ENCODE measurements at places on chromosomes 6 and 20.
A peak's percentile ranks its signal among the peaks of the same experiment; 100 is the strongest.

DNA sequence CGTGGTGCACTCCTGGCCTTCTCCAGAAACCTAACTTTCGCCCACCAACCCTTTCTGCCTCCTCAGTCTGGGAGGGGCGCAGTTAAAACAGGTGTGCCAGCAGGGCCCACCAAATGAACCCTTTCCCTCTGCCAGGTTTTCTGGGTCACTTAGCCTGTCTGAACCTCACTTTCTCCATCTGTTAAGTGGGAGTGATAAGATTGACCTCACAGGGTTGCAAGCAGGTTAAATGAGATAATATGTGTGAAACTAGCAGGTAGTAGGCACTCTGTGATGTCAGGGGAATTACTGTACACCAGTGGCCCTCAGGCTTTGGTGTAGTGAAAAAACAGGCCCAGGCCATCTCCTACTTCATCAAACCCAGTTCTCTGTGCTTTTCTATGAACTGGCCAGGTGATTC, 14.1 kb downstream of the BNIP5 start:
- no peak for DNase-seq

DNA sequence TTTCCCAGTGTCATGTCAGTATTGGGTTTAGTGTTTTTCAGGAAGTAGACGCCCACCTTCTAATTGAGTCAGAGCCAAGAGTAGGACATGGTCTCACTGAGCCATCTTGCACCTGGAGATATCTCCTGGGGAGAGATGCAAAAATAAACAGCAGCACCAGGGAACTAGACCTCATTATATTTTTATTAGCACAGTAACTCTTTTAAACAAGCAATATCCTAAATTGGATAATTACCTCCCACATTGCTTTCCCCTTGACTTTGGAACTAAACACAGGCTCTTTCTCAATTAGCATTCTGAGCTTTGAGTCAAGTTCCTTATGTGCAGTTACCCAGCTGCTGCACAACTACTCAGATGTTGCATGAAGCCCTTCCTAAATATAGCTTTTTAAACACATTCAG, 175.4 kb downstream of the IBTK start:
- no peak for DNase-seq

- no peak for DNase-seq
These were observed 77.7 kb upstream of the ZFP64 start for GRCh38 chr20:52269321-52269720.

DNA sequence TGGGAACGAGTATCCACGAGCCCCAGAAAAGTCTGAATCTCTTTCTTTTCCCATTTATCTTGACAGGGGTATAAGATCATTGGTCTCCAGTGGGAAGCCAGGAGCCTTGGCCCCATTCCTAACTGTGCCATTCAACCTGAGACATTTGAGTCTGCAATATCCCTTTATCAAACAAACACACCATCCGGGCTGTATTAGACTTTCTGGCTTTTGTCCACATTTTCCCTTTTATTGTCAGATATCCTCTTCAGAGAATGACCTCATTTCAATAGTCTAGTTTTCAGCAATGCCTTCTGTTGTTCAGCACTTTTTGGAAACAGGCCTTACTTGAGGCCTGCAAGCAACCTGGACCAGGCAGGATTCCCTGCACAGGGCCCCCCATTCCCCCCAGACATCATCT, 15.7 kb downstream of the BPIFA1 start:
- no peak for DNase-seq

DNA sequence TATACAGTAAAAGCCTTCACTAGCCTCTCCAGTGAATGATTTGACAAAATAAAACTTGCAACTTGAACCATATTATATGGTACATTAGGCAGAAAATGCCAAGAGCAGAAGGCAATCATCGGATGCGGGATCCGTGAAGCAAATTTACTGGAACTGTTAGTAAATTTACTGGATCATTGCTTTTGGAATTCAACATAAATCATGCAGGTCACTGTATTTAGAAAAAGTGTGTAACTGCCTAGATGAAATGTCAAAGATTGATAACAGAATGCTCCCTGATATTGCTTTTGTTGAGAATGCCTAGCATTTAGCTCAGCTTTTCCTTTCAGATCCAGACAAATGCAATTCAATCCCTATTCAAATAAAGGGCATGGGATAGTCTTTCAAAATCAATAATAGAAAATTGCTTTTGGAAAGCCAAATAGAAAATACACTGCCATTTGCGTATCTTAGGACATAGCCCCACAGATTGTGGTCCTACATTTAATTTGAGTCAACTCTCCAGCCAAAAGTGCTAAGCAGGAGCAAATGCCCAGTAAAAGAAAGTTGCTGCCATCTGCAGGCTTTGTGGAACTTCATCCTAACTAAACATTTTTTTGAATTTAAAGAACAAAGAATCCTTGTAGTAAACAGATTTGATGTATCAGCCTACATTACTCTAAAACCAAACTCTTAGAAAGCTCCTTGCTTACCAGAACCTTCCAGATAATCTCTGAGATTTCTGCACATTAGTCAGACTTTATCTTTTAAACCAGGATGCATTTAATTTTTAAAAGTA, 109.5 kb upstream of the HSF2 start:
- no peak for DNase-seq

GRCh38 chr6:24391756-24392405, 10.9 kb upstream of the MRS2 start:
- DNase-seq: no peak

DNA sequence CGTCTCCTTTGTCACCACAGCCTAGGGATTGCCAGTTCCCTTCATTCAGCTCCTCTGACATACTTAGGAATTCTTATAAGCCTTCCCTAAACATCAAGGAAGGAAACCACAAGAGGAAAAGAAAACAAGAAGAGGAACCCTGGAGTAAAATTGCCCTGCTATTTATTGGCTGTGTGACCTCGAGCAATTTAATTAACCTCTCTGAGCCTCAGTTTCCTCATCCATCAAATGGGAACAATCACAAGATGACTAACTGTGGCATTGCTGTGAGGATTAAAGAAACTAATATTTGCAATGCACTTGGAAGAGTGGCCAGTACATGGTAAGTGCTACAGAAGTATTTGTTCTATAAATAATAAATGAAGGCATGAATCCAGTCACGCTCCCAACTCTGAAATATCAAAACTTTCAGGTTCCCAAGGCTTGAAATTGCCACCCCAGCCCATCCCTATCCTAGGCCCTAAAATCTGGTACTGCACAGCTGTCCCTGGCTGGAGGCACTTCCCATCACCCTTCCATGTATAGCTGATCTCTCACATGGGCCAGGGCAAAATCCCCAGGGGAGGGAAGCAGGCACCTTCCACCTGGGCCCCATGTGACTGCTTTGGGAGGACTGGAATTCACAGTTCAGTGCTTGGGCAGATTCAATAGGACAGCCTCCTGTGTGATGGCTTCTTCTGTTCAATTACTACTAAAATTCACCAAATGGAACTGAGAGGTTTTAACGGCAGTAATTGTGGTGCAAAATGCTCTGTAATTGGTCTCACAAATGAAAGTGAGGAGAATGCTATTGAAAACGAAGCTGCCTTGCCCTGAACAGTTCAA, 78.0 kb upstream of the MAFB start:
- DNase-seq: no peak

GRCh38 chr6:2773449-2773848, 8.3 kb downstream of the WRNIP1 start:
- no peak for DNase-seq

- DNase-seq: no peak
These were observed 343 bp downstream of the SNAP91 start for GRCh38 chr6:83708546-83708969.

DNA sequence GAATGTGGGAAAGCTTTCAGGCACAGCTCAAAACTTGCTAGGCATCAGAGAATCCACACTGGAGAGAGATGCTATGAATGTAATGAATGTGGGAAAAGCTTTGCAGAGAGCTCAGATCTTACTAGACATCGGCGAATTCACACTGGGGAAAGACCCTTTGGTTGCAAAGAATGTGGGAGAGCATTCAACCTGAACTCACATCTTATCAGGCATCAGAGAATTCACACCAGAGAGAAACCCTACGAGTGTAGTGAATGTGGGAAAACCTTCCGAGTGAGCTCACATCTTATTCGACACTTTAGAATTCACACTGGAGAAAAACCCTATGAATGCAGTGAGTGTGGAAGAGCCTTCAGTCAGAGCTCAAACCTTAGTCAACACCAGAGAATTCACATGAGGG, 8.7 kb downstream of the ZNF165 start:
- no peak for DNase-seq

GRCh38 chr20:20277894-20278335, 90.0 kb upstream of the INSM1 start:
- no peak for DNase-seq

- no peak for DNase-seq
These were observed 157.7 kb upstream of the LRFN2 start for GRCh38 chr6:40744835-40745234.

DNA sequence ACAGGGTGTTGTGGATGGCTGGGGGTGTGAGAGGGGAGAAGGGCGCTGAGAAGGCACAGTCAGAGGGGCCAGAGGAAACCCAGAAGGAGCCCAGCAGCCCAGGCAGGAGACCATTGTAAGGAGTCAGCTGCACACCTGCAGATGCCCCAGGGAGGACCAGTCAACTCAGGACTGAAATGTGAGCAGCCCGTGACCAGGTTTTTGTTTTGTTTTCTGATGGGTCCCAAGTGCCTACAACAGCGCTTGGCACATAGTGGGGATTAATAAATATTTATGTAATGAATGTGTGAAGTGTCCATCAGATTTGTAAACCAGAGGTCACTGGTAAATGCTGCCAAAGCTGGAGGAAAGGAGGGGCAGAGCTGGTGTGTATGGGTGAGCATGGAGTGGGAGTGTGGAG, 30.2 kb downstream of the TRAM2 start:
- DNase-seq: no peak

GRCh38 chr20:2381303-2381702, 602 bp downstream of the TGM6 start:
- no peak for DNase-seq

- no peak for DNase-seq
These were observed 82.1 kb upstream of the F13A1 start for GRCh38 chr6:6402591-6402990.

- DNase-seq: peak; percentile 60
These were observed 43.1 kb upstream of the TNFAIP3 start for GRCh38 chr6:137823826-137824555.

- no peak for DNase-seq
These were observed 86.6 kb downstream of the SMOC2 start for GRCh38 chr6:168527451-168528210.

DNA sequence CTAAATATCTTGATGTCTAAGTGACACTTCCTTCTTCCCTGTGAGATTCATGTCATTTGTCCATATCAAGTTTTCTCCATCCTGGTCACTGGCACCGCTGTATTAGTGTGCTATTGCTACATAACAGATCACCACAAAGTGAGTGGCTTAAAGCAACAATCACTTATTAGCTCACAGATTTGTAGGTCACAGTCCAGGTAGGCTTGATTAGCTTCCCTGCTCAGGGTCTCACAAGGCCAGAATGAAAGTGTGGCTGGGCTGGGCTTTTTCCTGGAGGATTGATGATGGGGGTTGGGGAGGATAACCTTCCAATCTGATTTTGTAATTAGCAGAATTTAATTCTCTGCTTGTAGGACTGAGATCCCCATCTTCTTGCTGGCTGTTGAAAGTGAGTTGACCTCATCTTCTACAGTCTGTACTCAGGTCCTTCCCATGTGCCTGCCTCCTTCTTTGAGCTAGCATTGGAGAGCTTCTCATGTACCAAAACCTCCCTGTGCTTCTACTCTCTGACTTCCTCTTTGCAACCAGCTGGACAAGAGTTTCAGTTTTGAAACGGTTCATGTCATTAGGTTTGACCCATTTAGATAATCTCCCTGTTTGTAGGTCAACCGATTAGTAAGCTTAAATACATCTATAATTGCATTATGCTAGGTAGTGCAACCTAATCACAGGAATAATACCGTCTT, 152.4 kb upstream of the MAN1A1 start:
- DNase-seq: no peak

- no peak for DNase-seq
These were observed 185.6 kb downstream of the GJA10 start for GRCh38 chr6:90079560-90080490.

GRCh38 chr6:160973311-160974250, 18.0 kb upstream of the MAP3K4 start:
- no peak for DNase-seq

DNA sequence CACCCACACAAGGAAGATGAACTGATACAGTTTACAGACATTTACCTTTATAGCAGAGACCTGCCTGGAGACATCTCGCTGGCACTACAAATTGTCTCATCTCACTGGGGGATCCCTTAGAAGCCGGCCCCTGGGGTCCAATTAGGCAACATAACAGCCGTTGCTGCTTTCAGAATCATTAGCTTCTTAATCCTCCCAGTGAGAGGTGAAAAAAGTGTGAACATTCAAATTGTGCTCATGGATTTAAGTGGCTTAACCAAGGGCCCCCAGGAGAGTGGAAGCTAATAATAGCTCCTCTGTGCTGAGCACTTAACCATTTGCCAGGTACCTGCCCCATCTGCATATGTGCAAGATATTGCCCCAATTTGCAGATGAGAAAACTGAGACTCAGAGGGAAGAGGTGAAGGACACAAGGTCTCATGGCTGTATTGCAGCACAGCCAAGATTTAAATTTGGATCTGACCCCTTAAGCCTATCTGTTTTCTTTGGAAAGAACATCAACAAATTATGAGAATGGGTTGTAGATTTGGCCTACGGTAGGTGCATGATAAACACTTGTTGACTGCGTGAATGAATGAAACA, 101.0 kb downstream of the EYA2 start:
- DNase-seq: no peak

DNA sequence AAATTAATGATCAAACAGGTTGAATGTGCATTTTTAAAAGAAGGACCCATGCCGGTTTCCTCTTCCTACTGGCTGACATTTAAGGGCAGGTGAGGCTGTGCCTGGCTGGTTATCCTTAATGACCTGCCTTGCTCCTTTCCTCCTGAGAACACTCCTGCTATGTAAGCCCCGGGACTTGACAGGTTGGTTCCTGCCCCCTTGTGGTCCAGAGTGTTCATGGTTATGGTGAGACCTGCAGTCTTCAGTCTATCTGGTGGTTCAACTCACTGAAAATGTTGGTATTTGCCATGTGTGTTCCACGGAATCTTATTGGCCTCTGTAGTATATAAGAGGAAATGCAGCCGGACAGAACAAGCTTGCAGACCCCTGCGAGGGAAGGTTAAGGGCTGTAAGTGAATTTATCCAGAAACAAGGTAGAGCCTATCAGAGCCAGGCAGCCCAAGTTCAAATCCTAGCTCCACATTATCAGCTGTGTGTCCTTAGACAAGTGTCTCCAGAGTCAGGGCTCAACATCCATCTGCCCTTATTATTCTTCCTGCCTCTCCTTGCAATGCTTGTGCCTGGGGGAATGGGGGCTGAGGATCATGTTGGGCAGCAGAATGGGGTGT, 5.2 kb upstream of the BPIFA3 start:
- DNase-seq: no peak

DNA sequence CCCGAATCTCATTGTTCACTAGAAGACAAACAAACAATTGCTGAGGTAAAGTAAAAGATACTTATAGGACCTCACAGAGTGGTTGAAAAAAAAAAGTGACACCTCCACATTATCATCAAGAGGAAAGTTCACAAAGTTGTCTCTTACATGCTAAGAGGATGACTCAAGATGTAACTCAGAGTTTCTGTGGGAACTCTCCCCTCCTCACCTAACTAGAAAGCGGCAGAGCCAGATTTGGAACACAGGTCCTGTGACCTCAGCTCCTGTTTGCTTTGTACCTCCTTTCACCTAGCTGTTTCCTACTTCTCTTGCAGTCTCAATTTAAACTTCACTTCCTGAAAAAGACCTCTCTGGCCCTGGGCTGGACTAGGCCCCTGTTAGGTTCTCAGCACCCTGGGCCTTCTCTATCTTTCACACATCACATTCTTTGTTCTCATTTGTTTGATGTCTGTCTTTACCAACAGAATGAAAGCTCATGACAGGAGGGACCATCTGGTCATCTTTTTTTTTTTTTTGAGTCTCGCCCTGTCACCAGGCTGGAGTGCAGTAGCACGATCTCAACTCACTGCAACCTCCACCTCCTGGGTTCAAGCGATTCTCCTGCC, 60.8 kb downstream of the CD24 start:
- no peak for DNase-seq

Measured in activated T-helper 1 cell treated with anti-CD3 and anti-CD28 coated beads, Interleukin-2, amount 50 U/mL, for 16 hours (primary cell).